Right renal pelvis (tissue), 4 donors: ENCODE measurements at places on chromosomes 2 and 18. TPM values are rescaled to one million over a fixed set of nuclear protein-coding genes. Genes with fewer than 3 reads are reported as not detected.

ADAM23 gene
- 6.6 TPM for polyA plus RNA-seq

PLCL1 gene
- 20.8 TPM for polyA plus RNA-seq

TTN gene
- 1.1 TPM for polyA plus RNA-seq

GAD1 gene
- 0.90 TPM for polyA plus RNA-seq

AFG3L2 gene
- polyA plus RNA-seq = 67.4 TPM

RESP18 gene
- polyA plus RNA-seq = not detected

UGT1A10 gene
- polyA plus RNA-seq = not detected

ANTXR1 gene
- polyA plus RNA-seq = 96.9 TPM

PASK gene
- 19.8 TPM for polyA plus RNA-seq

CNGA3 gene
- not detected for polyA plus RNA-seq

IGFBP5 gene
- 446 TPM for polyA plus RNA-seq

RNF152 gene
- 7.9 TPM for polyA plus RNA-seq

AKAIN1 gene
- not detected for polyA plus RNA-seq

- DNase-seq = no peak
These were observed 67.4 kb downstream of the IL1R2 start for GRCh38 chr2:102059151-102059550.

GRCh38 chr2:110852051-110852450 is 119.7 kb downstream of the ACOXL start:
- no peak for DNase-seq

GRCh38 chr2:230075988-230076631 is 7.4 kb upstream of the SLC16A14 start:
- no peak for DNase-seq

DNA sequence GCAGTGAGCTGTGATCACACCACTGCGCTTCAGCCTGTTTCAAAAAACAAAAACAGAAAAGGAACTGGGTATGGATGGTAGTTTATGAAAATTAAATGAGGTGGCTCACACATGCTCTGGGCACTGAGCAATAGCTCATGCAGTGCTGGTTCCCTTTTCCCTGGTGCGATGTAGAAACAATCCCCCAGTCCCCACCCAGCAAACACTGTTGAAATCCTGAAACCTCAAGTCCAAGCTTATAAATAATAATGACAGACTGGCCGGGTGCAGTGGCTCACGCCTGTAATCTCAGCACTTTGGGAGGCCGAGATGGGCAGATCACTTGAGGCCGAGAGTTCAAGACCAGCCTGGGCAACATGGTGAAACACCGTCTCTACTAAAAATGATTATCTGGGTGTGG is 55.4 kb upstream of the SMAD2 start:
- no peak for DNase-seq

DNA sequence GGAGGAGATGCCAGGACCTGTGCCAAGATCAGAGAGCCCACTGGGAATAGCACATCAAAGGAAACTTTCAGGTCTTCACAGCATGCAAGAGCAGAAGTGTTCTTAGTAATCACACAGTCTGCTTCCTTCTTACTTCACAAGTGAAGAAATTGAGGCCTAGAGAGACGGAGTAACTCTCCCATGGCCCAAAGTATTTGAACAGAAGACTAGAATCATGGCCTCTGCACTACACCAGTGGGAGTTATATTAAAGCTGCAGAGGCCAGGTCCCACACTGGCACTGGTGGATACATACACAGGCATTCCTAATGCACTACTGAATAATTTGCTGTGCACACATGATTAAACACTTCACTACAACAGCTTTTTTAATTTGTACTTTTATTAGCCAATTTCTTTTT is 107.6 kb upstream of the RMP24 start:
- DNase-seq = no peak

DNA sequence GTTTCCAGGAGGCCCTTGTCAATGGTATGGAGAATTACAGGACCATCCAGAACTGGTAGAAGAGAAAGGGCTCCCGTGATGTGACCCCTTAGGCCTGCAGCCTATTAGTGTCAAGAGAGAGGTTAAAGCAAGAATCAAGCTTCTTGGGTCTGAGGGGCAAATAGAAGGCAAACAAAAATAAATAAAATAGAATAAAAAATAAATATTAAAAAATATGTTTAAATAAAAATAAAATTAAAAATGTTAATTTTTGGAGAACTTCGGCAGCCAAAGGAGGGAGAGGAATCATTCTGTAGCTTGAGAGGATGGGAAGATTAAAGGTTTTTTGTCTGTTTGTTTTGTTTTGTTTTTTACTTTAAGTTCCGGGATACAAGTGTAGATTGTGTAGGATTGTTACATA is 15.2 kb upstream of the TMEM178A start:
- no peak for DNase-seq

- no peak for DNase-seq
These were observed 352.3 kb upstream of the CDH7 start for GRCh38 chr18:65398347-65399075.

DNA sequence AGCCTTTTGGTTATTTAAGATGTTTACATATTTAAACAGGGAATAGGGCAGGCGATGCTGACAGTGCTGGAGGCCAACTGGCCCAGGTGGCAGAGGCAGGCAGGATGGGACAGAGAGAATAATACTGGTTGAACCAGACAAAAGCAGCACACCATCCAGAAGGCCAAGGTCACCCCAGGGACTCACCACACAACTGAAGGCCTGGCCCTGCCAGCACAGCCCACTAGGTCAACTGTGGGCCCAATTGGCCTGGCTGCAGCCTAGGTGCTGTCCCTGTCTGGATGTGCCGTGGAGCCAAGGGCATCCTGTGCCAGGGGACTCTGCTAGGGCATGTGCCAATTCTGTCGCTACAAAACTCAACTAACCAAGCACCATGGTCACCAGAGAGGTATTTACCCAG is 69.2 kb downstream of the RNF152 start:
- DNase-seq = no peak

GRCh38 chr18:57970356-57971095 is 73.5 kb upstream of the NEDD4L start:
- DNase-seq = no peak

DNA sequence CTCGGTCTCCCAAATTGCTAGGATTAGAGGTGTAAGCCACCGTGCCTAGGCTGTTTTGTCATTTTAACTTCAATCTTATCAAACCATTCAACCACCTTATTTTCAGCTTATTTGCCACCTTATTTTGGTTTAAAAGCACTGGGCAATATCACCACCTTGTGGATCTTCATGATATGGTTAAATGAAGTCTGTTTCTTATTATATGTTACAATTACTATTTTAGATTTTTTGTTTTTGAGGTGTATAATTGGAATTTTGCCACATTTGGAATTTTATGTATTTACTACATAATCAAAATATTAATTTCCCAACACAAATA is 43.8 kb upstream of the SCN9A start:
- DNase-seq = no peak

GRCh38 chr18:32351032-32351431 is 119.7 kb downstream of the GAREM1 start:
- DNase-seq = no peak

DNA sequence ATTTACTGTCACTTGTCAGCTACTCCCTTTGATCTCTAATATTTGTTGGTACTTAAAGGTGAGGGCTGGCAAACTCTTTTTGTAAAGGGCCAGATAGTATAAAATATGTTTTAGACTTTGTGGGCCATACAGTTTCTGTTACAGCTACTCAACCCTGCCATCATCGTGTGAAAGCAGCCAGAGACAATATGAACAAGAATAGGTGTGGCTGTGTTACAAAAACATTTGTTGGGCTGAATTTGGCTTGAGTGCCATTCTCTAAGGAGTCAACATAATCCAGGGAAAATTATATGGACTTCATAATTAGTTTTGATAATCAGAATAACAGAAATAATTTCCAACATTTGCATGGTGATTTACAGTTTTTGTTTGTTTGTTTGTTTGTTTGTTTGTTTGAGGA is 190.6 kb downstream of the LTBP1 start:
- DNase-seq = no peak

DNA sequence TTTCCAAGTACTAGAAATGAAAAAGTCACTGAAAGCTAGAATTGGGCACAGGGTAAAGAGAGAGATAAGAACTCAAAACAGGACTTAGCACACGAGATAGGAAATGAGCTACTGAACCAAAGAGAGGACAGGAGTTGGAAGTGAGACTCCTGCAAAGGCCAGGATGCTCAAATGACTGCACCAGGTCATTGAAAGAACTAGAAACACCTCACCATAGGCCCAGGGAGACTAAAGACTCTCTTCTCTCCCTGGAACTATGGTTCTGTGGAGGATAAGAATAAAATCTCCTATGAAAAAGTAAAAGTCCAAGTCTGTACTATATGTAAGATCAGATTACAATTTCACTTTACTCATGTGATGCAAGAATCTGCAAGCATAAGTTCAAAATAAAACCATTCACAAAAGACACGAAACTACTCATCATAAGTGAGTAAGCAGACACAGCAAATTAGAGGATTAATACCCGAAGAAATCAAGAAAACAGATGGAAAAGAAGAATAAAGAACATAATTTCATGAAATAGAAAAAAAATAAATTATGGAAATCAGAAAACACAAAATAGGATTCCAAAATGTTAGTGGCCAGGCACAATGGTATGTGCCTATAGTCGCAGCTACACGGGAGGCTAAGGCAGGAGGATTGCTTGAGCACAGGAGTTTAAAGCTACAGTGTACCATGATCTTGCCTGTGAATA is 6.5 kb downstream of the NBAS start:
- DNase-seq = no peak

DNA sequence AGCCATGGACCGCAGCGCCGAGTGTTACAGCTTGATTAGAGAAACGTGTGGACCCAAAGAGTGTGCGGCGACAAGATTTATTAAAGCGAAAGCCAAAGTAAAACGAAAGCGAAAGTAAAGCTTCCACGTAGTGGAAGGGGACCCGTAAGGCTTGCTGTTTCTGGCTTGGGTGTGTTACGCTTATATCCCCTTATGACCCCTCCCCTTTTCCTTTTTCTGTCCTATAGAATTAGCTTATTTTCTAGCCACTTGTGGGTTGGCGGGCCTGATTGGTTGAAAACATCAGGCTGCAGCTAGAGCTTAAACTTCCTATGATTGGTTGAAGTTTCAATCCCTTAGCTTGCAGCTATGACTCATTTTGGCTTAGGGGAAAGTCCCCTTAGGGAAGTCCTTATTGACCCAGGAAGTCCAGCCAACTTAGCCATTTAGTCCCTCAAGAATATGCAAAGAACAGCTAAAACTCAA is 969.7 kb downstream of the DCDC2C start:
- no peak for DNase-seq

- DNase-seq = no peak
These were observed 36.4 kb downstream of the REEP1 start for GRCh38 chr2:86301009-86301408.

DNA sequence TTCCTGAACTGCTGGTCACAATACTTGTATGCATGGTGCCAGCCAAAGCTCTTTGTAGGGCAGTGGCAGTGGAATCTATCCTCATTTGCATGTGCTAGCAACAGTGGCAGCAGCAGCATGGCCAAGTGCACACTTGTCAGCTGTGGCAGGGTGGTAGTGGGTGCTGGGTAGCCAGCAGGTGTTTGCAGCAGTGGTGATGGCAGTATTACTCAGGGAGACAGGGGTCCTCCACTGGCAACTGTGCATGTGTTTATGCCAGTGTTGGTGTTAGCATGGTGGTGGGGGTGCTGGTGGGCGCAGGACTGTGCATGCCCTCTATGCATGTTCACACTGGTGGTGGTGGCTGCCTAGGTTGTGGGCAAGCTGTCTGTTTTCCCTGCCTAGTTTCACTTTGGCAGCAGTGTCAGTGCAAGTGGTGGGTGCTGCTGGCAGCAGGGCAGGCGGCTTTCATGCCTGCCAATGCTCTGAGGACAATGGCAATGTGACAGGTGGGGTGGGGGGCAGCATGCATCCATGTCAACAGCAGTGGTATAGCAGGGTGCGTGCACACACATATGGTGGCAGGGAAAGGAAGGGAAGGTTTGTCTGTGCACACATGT is 41.2 kb downstream of the GALNT13 start:
- no peak for DNase-seq

GRCh38 chr2:54497763-54498680 is 41.9 kb downstream of the SPTBN1 start:
- no peak for DNase-seq

GRCh38 chr18:77096936-77097886 is 35.4 kb downstream of the MBP start:
- DNase-seq = no peak

GRCh38 chr2:228589115-228589514 is 407.6 kb upstream of the SPHKAP start:
- DNase-seq = no peak

DNA sequence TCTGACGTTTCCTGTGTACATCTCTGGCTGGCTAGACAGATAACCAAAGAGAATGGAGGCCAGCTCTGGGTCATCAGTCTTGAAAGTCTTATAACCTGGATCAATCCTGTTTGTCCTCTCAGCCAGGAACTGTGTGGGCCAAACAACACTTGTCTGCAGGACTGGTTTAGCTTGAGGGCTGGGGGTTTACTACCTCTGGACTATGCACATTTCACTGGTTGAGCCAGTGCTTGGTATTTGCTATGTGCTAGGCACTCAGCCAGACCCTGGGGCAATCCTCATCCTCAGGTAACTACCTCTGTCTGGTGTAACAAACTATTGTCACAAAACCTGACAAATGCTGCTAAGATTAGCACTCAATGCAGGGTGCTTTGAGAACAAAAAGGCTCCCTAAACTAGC is 169.7 kb downstream of the HAUS1 start:
- DNase-seq = no peak

DNA sequence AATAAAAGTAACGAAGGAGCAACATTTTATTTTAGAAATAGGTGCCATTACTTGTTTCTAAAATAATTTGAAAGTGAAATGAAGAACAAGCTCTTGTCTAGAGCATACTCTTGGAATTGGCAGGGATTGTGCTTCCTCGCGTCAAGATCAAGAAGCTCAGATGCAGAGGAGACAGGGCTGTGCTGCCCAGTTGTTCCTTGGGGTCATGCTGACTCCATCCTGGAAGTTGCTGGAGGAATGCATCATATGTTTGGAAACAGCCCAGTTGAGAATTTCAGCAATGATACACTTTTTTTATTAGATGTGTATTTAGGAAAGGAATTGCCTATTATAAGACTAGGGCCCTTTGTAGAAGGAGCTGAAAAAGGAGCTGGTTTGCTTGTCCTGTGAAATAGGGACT is 17.2 kb downstream of the LTBP1 start:
- DNase-seq = no peak

DNA sequence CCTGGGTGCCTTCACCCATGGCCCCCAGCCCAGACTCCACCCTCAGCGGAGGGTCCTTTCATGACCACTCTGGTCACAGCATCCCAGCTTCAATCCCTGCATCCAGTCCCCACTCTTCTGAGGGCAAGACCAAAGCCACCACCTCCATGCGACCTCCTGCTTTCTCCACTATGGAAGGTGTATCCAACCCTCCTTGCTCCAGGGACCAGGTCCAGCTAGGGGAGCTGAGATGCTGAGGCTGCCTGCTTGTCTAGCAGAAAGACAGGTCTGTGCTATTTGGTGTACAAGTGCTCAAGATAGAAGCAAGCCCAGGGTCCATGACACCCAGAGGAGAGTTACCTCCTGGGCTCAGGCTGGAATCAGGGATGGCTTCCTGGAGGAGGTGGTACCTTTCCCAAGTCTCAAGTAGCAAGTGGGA is 73.8 kb upstream of the RAB6C start:
- DNase-seq = no peak

GRCh38 chr18:45715212-45715780 is 8.7 kb upstream of the SLC14A1 start:
- no peak for DNase-seq

GRCh38 chr2:89829828-89830227 is 1138.4 kb downstream of the RPIA start:
- DNase-seq = no peak

- DNase-seq = no peak
These were observed 813 bp downstream of the NDC80 start for GRCh38 chr18:2572171-2572569.

- no peak for DNase-seq
These were observed 231.9 kb upstream of the MGAT5 start for GRCh38 chr2:134021830-134022524.
